ENCODE measurements at places on chromosomes 12 and 14.

- DNase-seq: no peak
Measured at GRCh38 chr12:65535946-65536345, 257.5 kb downstream of the MSRB3 start.

DNA sequence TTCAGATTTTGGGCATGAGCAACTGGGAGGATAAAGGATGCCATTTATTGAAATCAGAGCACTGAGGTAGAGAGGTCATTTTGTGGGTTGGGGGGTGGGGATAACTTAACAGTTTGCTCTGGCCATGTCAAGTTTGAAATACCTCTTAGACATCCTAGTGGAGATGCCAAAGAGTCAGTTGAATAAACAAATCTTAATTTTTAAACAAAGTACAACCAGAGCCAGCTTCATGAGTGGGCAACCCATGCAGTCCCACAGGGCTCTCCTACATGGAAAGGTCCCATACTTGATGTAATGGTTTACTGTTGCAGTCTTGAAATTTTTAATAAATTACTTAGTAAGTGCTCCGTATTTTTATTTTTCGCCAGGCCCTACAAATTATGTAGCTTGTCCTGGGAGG lies 81.2 kb downstream of the ANO4 start:
- no peak for DNase-seq

DNA sequence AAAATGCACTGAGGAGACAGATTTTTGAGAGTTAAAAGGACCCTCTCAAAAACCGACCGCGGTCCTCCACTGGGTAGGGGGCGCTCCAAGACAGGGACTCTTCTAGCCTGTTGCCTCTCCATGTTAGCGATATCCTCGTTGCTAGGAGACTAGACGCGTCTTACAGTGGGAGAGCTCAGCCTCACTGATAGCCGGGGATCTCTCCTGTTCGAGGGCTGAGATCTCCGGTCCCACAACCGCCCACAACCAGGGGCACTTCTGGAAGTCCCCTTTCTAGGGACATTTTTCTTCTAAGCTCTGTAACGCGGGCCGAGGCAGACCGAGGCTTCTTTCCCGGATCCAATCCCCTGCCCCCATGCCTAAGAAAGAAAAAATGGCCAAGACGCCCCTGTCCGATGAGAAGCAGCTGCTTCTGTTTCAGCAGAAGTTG lies 21.3 kb downstream of the FKBP11 start:
- peak; percentile 91 for DNase-seq

DNA sequence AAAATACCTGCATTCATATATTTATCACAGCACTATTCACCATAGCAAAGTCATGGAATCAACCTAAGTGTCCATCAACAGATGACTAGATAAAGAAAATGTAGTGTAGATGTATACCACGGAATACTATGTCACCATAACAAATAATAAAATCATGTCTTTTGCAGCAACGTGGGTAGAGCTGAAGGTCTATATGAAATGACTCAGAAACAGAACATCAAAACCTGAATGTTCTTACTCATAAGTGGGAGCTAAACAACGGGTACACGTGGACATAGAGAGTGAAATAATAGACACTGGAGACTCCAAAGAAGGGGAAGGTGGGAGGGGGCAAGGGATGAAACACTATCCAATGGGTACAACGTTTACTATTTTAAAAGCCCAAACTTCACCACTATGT lies 37.9 kb downstream of the SLC38A1 start:
- DNase-seq: no peak

DNA sequence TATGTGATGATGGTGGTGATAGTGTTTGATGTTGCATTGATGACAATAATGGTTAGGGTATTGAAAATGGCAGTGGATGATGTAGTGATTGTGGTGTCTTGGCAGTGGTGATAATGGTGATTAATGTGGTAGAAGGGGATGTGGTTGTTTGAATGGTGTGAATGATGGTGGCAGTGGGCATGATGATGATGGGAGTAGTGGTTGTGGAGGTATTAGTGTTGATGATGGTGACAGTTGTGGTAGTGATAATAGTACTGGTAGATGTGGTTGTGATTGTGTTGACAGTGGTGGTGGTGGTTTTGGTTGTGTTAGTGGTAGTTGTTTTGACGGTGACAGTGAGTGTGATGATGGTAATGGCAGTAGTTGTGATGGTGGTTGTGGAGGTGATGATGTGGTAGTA lies 1049.0 kb downstream of the VRK1 start:
- DNase-seq: peak; percentile 5

DNA sequence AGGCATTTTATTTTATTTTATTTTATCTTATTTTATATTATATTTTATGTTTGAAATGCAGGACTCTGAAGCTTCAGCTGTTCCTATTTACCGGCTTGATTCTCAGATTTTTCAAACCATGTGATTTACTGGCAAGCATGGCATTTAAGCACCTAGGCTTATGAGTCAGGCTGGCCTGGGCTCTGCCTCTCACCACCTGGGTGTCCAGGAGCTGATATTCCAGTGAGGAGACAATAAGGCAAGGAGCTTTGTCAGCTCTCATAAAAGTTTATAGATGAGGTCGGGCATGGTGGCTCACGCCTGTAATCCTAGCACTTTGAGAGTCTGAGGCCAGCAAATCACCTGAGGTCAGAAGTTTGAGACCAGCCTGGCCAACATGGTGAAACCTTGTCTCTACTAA lies 2.1 kb downstream of the DAO start:
- no peak for DNase-seq

GRCh38 chr14:75979071-75979571 lies 2.7 kb downstream of the TGFB3 start:
- DNase-seq: peak; percentile 34

DNA sequence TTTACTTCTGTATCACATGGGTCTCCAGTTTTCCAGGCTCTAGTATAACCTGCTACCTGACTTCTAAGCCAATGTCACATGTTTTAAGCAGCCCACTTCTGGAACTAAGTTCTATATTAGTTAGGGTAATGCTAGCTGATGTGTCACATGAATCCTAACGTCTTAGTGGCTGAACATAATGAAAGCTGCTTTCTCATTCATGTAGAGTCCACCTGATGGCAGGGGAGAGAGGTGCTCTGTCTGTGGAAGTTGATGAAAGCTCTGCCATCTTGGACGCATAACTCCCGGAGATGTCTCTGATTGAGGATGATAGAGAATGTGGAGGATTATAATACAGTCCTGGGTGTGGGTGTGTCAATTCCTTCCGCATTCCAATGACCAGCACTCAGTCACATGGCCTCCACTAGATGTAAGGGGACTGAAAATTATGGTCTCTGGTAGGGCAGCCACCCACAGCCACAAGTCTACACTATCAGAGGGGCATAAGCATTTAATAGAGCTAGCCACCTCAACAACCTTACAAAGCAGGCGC lies 234.4 kb upstream of the CRY1 start:
- DNase-seq: no peak

- DNase-seq: no peak
Measured at GRCh38 chr12:77189901-77190416, 124.6 kb upstream of the E2F7 start.

- DNase-seq: no peak
Measured at GRCh38 chr12:63045020-63045860, 105.8 kb downstream of the AVPR1A start.

DNA sequence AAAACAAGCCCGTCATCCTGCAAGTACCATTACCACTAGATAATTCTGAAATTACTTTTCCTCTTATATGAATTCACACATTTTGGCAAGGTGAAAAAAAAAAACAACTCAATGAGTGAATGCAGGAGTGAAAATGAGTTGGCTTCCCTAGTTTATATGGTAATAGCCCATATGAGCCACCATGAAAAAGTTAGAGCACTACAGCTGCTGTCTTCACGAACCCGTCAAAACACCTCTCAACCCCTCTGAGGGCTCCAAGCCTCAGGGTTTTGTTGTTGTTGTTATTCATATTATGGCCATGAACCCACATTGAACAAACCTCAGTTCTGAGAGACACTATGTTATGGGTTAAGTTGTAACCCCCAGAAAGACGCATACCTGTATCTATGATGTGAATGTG lies 289.9 kb upstream of the CAND1 start:
- no peak for DNase-seq

DNA sequence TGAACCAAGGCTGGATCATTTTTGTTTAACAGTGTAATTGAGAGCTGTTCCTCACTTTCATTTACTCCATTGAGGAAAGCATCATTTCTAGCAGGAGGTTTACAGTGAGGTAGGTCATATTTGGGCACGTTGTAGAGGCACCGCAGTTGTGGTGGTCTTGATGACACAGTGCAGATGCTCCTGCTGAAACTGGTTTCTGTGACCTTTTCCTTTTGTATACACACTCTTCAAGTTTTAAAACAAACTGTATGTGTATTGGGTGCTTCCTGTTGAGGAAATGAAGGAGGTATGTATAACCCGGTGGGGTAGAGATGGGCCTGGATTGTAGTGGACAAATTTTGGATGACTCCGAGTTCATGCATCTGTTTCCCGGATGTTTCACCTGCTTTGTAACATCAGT lies 456.3 kb upstream of the RGS6 start:
- peak; percentile 76 for DNase-seq

- peak; percentile 71 for DNase-seq
Measured at GRCh38 chr14:76924371-76925096, 98.3 kb downstream of the LRRC74A start.

DNA sequence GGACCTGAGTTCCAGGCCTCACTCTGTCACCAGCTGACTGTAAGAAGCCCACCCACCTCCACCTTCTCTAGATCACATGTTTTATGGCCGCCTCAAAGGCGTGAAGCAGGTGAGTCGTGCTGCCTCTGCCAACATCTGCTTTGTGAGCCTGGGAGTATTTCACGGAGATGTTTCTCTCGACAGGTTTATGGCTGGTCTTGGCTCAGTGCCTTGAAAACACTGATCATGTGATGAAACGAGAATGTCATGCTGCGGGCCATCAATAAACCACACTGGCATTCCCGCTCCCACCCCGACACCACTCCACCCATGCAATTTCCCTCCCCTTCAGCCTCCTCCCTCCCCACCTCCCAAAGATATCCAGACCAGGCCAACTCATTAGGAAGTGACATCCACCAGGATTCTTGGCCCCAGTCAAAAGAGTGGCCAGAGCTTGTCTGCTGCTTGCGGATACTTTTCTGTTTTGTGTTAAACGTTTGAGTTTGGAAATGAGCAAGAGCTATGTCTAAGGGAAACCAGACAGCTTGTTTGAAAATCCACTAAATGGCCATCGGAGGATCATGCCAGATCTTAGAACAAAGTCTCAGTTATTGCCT lies 53.8 kb upstream of the NTF3 start:
- no peak for DNase-seq

DNA sequence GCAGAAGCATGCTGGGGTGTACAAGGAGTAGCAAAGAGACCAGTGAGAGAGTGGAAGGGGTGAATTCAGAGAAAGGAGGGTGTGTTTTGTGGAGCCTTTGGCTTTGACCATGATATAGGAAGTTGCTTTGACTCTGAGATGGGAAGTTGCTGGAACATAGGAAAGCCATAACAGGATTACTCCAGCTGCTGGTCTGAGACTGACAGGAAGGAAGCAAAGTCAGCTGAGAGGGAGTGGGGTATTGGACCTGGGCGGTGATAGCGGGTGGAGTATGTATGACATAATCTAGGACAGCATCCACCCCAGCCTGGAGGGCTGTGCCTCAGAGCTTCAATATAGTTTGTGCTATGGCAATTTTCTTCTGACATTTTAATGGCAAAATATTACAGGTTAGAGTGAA lies 324.4 kb downstream of the PDZRN4 start:
- DNase-seq: no peak

DNA sequence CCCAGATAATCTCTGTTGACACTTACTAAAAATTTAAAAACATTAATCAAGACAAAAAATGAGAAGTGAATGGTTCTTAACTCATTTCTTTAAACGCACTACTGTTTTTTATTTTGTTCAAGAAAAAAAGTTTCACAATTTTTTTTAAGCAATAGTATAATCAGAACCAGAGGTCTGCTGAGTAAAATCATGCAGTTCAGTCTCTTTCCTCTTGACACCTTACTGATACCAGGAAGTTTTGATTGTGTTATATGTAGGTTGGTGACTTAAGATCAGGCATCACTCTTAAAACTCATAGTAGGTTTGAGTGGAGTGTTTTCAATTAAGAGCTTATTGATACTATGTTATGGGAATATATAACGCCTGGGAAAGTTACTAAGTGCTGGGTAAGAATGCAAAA lies 121.4 kb downstream of the TRMT5 start:
- DNase-seq: no peak

- DNase-seq: no peak
Measured at GRCh38 chr12:117885211-117885610, 83.6 kb downstream of the KSR2 start.

DNA sequence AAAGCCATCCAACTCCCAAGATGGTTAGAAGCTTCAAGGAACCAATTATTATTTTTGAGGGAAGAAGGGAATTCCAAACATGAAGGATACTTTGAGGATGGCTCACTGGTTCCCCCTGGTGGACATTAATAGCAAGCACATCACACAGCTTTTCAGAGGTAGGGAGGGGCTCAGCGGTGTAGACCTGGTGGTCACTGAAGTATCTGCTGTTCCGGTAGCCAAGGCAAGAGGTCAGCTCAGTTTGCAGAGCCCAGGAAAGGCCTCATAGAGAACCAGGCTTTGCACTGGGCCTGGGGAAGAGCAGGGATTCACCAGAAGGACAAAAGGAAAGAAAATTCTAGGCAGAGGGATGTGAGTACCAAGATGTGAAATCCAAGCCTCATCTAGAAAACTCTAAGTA lies 118.7 kb downstream of the KSR2 start:
- peak; percentile 17 for DNase-seq

- no peak for DNase-seq
Measured at GRCh38 chr12:109737631-109738030, 24.0 kb downstream of the FAM222A start.

DNA sequence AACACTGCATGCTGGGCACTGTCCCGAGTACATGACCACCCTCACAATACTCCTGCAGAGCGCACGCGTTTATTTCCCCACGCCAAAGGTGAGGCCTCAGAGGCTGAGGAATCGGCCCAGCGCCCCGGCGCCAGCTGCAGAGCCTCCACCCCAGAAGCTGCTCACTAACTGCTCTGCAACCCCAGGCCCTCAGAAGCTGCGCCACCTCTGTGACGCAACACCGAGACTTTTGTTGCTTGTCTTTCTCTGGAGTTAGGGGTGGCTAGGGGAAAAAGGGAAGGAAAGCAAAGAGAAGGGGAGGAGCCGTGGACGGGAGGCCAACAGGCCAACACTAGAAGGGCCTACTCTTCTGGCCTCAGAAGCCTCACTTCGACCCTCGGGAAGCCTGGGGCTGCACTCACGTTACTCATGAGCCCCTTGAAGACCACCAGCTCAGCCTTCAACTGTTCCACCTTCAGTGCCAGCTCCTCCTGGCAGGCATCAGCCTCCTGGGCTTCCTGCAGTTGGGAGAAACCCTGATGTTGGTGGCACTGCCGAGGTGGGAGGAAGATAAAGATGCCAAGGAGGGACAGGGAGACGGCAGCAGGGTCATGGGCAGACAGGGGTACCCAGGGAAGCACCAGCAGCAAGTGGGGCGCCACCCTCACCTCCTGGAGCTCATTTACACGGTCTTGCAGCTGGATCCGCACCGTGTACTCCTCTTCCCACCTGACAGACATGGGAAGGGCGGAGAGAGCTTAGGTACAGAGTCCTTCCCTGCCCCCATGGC lies 5.4 kb downstream of the IFFO1 start:
- DNase-seq: no peak

Data from activated CD8-positive, alpha-beta T cell treated with anti-CD3 and anti-CD28 coated beads for 36 hours (primary cell).